ENCODE measurements at places on chromosomes 3 and 15.

DNA sequence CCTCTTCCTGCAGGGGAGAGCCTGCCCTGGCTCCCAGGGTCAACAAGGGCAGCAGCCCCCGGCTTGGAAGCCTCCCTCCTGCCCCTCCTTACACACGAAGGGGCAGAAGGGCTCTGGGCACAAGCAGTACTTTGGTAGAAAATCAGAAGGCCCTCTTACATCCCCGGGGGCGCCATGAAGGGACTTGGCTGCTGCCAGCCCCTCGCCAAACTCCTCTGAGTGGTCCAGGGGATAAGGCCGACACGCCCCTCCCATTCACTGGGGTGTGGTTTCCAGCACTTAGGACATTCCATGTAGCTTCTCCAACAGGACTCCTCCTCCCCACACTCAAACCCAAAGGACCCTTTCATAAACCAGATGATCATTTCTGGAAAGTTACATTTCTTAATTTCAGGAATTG, 1.2 kb upstream of the ST8SIA2 start:
- DNase-seq = no peak

DNA sequence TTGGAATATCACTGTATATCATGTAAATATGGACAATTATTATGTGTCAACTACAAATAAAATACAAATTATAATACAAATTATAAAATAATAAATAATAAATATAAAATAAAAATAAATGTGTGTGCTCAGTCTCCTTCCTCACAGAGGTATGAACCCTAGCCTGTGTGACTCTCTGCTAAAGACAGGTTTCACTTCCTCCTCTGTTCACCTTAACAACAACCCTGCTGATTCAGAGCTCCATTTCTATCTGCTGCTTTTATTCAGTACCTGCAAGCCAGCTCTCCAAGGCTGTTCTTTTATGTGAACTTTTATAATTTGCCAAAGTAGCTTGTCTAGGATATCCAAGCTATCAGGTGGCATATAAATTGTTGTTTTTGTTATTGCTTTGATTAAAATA, 610.7 kb upstream of the GRM7 start:
- DNase-seq = no peak

- no peak for DNase-seq
Measured at GRCh38 chr15:41487381-41487780, 6.3 kb upstream of the ITPKA start.

DNA sequence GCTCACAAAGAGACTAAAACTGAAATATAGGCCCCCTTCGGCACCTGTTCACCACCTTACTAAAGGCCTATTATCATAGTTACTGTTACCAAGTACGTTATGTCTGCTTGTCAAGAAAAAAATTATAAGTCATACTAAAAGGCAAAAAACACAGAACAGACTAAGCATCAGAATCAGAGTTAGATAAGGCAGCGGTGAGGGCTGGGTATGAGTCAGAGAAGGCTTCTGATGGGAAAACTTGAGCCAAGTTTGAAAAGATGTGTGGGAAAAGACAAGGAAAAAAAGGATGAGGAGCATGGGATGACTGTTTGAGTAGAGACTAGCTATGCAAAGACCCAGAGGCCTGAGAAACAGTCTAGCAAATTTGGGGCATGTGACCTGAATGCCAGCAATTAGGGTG, 387.2 kb upstream of the SGO1 start:
- no peak for DNase-seq

DNA sequence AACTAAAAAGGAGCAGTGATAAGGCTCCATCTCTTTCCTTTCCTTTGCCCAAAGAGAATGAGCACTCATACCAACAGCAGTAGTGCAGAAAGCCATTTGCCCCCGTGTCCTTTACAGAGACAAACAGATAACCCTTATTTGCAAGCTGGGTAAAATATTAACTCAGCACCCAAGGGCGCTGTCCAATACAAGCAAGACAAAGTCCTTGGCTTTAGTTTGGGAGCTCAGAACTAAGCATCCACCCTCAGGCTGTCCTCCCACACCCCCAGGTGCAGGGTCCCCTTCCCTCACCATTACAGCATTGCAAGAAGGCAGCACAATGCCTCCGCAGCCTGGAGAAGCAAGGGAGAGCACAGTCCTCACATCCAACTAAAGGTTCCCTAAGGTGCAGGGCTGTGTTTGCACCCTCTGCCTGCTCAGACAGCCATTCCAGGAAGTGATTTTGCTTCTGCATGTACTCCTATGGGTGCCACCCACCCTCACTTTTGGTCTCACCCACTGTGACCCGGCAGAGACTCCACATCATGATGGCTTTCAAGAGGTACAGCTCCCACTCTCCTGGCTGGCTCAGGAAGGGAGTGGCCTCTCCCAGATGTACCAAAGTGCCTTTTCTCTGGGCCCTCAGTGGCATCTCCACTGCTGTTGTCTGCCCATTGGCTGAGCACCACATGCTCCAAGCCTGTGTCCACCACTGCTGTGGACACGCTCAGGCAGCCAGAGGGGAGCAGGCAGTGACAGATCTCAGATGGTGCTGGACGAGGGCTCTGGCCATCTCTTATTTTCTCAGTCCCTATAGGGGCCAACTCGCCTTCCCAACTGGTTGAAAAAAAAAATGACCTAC, 34.1 kb upstream of the HES1 start:
- DNase-seq = no peak

GRCh38 chr3:57582474-57583168, 14.5 kb downstream of the ARF4 start:
- DNase-seq = no peak

DNA sequence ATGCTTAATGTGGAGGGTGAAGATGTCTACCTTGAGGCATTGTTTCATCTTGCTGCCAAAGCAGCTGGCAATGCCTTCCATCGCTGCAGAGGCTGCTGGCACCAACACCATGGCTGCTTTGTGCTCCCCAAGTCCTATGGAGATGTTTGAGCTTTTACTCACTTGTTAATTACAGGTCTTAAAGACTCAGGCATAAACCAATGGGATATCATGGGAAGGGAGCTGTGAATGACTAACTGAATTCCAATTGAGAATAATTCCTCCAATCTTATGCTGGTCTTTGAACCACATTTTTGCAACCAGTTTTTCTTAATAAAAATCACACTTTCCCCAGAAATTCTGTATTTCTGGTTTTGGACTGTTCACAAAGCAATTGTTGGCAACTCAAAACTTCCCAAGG, 762.0 kb downstream of the GBE1 start:
- DNase-seq = no peak

GRCh38 chr15:58398071-58398470, 33.7 kb upstream of the LIPC start:
- DNase-seq = no peak

All from NCI-H1930 (cell line).